Nephron progenitor cell (in vitro differentiated cells): ENCODE measurements at places on chromosomes 2 and 18.
A peak's percentile ranks its signal among the peaks of the same experiment; 100 is the strongest.

DNA sequence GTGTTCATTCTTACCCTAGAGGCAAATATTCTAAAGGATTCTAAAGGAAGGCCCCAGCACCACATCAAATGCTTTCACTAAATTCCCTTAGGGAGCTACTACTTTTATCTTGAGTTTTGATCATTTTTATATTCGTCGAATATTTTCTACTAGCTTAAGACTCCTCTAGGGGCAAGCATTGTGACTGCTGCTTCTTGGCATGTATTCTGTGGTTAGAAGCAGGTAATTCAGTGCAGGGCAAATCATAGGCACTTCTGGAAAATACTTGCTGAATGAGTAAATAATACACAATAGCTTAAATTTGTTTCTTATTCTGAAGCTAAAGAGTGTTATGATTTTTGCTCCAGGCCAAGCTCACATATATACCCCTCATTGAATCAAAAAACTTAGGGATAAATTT lies 136.4 kb downstream of the LRP2 start:
- no peak overlapping the region for H3K27ac ChIP-seq
- no peak for DNase-seq
- no peaks in the 10 kb centered on the region for H3K27me3 ChIP-seq
- no peak overlapping the region for H3K4me3 ChIP-seq

GRCh38 chr2:9288233-9288632 lies 81.6 kb downstream of the ASAP2 start:
- H3K4me3 ChIP-seq, result no peak overlapping the region
- no peak overlapping the region for H3K27ac ChIP-seq
- DNase-seq, result no peak
- peaks cover 43% of the 10 kb centered on the region for H3K4me1 ChIP-seq

GRCh38 chr2:3958969-3959368 lies 255.6 kb downstream of the DCDC2C start:
- peaks cover 6% of the 10 kb centered on the region for H3K4me1 ChIP-seq
- peaks cover 5% of the 10 kb centered on the region for H3K27me3 ChIP-seq
- no peak overlapping the region for H3K4me3 ChIP-seq
- no peak for DNase-seq
- H3K36me3 ChIP-seq, result no peaks in the 10 kb centered on the region

- no peaks in the 10 kb centered on the region for H3K36me3 ChIP-seq
- peak; percentile 83 for DNase-seq
- peak within 1 kb of the TSS; percentile 71 for H3K27ac ChIP-seq
- peaks cover 22% of the 10 kb centered on the region for H3K27me3 ChIP-seq
Observed at GRCh38 chr2:37671009-37671815, at the start of gene CDC42EP3. CDC42EP3 (minus strand) TSS chr2:37671642; CDS start chr2:37646587, 25,055 bp downstream.

- H3K4me3 ChIP-seq, result no peak overlapping the region
- DNase-seq, result no peak
- no peaks in the 10 kb centered on the region for H3K27me3 ChIP-seq
- H3K27ac ChIP-seq, result no peak overlapping the region
- peaks cover 23% of the 10 kb centered on the region for H3K4me1 ChIP-seq
Observed at GRCh38 chr2:37711831-37712230, 40.4 kb upstream of the CDC42EP3 start.

- H3K27me3 ChIP-seq, result peaks cover 16% of the 10 kb centered on the region
- no peaks in the 10 kb centered on the region for H3K4me1 ChIP-seq
- H3K27ac ChIP-seq, result no peak overlapping the region
- DNase-seq, result no peak
- H3K36me3 ChIP-seq, result no peaks in the 10 kb centered on the region
Observed at GRCh38 chr2:121205321-121205942, 79.6 kb downstream of the TFCP2L1 start.

DNA sequence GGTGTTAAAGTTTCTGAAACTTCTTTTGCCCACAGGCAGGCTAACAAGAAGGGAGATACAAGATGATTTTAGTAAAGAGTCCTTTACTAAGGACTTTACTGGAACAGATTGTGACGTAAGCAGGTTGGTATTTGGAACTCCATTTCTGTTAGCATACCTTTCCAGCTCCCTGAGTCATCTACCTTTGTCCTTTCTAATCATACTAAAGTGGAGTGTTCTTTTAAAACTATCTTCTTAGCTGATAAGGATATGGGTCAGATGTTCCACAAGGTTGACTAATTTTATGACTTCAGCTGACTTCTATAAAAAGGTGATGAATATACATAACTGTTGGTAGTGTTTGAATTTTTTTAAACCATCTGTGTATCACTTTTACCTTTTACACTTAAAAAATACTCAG lies 21.1 kb downstream of the UGP2 start:
- no peak overlapping the region for H3K4me3 ChIP-seq
- H3K27ac ChIP-seq, result no peak overlapping the region
- DNase-seq, result no peak

DNA sequence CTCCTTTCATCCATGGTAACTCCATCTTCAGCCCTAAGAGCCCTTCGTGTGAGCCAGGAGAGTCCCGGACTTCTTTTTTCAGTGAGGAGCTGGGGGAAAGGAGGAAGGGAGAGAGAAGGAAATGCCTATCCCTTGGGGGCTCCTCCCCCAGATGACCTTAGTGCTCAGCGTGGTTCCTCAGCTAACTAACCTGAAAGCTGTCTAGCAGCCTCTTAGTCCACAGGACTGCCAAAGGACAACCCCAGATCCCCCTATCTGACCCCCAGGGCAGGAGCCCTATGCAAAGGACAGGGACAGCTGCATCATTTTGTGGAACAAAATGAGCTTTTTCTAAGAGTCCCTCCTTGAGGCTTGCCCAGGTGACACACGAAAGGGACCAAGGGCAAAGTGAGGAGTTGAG lies 7.9 kb downstream of the SPR start:
- H3K27ac ChIP-seq, result no peak overlapping the region
- H3K4me3 ChIP-seq, result no peak overlapping the region
- H3K4me1 ChIP-seq, result peaks cover 26% of the 10 kb centered on the region

DNA sequence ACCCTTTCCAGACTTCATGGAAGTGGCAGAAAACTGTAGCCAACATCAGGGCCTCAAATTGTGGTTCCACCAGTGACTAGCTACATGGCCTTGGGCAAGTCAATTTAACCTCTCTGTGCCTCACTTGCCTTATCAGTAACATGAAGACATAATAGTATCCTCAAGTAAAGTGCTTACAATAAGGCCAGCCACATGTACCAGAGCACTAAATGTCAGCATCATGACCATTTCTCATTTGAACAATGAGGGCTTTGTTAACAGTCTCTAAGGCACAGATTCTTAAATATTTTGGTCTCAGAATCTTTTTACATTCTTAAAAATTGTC lies 5.8 kb upstream of the KCMF1 start:
- peaks cover 62% of the 10 kb centered on the region for H3K36me3 ChIP-seq
- no peak overlapping the region for H3K27ac ChIP-seq

DNA sequence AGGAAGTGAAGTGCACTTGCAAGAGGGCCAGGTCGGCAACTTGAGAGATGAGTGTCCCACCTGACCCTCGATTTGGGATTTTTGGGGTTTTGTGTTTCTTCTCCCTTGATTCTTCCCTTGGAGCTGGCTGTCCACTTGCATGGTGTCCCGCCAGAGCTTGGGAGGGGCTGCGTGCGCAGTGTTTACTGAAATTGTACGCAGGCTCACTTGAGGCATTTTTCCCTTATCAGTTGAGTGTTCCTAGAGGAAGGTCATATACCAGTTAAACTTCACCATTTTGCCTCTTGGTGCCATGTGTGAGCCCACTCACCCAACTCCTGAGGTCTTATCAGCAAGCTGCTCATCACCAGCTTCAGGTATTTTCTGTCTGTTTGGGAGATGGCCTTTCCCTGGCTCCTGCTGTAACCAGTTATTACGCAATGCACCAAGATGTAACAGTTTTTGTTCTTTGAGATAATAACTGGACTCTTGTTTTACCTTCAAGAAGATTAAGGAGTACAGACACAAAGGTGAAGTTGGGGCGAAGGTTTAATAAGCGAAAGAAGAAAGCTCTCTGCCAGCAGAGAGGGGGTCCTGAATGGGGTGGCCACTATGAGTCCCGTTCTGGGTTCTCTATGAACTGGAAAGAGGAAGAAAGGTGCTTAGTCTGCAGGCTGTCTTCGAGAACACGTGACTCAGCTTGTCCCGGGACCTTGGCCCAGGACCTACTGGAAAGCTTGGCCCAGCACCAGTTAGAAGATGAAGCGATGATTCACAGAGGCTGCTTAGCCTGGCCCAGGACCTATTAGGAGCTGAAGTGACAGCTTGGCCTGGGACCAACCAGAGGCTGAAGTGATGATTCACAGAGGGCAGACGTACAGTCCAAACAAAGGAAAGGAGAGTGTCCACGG lies 21.5 kb upstream of the TXNL4A start:
- peaks cover 64% of the 10 kb centered on the region for H3K36me3 ChIP-seq
- no peak overlapping the region for H3K4me3 ChIP-seq
- DNase-seq, result no peak
- peaks cover 7% of the 10 kb centered on the region for H3K27me3 ChIP-seq
- no peak overlapping the region for H3K27ac ChIP-seq

GRCh38 chr2:100940766-100941645 lies 61.1 kb upstream of the RPL31 start:
- H3K27ac ChIP-seq, result no peak overlapping the region
- H3K4me3 ChIP-seq, result no peak overlapping the region
- H3K4me1 ChIP-seq, result no peaks in the 10 kb centered on the region
- no peak for DNase-seq

GRCh38 chr18:75261430-75262223 lies 51.0 kb downstream of the TSHZ1 start:
- H3K27ac ChIP-seq, result peak overlapping the region; percentile 69
- H3K27me3 ChIP-seq, result no peaks in the 10 kb centered on the region
- H3K4me1 ChIP-seq, result peaks cover 74% of the 10 kb centered on the region
- no peak for DNase-seq
- peaks cover 31% of the 10 kb centered on the region for H3K36me3 ChIP-seq
- H3K4me3 ChIP-seq, result no peak overlapping the region

DNA sequence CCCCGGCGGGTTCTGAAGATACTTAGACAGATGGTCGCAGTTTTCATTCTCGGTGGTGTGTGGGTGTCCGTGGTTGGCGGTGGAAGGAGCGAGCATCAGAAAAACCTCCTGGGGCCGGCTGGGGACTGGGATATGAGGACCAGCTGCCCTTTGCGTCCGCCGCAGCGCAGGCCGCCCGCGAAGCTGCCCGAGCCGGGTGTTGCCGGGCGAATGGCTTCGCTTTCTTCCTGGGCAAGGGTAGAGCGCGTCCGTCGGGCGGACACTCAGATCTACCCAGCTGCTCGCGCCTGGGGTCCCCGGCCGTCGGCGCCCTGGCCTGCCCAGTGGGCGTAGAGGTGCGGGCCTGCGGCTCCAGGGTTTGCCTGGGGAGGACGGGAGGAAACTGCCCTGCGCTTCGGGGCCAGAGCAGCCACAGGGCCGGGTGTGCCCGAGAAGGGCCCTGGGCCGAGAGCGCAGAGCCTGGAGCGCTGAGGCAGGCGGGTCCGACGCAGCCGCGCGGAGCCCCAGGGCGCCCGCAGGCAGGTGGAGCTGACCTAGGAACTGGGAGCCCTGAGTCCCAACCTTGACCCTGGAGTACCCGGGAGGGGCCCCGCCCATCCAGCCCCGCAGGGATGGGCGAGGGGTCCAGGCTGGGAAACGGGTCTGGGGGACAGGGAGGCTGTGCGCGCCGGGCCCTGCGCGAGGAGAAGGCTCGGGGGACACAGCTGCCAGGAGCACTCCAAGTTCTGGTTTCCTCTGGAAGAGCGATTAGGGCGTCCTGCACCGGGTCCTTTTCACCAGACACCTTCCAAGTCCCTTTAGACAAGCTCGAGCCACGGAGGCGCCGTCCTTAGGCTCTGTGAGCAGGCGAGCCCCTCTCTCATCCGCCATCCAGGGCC lies 1.3 kb downstream of the TWIST2 start:
- H3K4me1 ChIP-seq, result peaks cover 47% of the 10 kb centered on the region
- peak; percentile 49 for DNase-seq
- peak overlapping the region; percentile 84 for H3K4me3 ChIP-seq
- peaks cover 80% of the 10 kb centered on the region for H3K27me3 ChIP-seq
